ENCODE measurements at places on chromosomes 6 and 20.
A peak's percentile ranks its signal among the peaks of the same experiment; 100 is the strongest.

DNA sequence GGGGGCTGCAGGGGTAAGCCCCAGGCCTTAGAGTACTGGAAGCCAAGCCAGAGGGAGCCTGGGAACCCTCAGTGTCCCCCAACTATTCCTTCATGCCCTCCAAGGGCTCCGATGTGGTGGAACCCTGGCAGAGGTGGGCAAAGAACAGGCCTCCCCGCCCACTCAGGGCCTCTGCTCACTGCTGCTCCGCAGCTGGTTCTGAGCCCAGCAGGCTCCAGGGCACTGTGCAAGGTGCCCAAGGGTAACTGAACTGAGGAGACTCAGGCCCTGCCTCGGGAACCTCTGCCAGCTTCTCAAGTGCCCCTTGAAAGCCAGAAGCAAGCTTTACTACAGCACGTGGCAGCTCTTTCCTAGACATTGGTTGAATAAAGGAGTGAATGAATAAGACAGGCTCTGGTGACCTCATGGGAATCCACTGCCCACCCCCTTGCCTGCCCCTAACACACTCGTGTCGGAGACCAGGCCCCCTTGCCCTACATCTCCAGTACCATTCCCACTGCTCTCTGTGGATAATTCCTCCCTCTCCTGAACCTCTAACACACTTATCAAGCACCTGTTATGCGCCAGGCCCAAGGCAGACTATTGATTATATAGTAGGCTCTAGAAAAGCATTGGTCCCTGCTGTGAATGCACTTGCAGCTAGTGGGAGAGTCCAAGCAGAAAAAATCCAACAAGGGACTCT is 55.0 kb downstream of the TOX2 start:
- no peak for DNase-seq

GRCh38 chr6:63739094-63739687 is 103.6 kb downstream of the PHF3 start:
- DNase-seq: no peak

GRCh38 chr20:62964700-62965099 is 12.2 kb downstream of the SLC17A9 start:
- no peak for DNase-seq

DNA sequence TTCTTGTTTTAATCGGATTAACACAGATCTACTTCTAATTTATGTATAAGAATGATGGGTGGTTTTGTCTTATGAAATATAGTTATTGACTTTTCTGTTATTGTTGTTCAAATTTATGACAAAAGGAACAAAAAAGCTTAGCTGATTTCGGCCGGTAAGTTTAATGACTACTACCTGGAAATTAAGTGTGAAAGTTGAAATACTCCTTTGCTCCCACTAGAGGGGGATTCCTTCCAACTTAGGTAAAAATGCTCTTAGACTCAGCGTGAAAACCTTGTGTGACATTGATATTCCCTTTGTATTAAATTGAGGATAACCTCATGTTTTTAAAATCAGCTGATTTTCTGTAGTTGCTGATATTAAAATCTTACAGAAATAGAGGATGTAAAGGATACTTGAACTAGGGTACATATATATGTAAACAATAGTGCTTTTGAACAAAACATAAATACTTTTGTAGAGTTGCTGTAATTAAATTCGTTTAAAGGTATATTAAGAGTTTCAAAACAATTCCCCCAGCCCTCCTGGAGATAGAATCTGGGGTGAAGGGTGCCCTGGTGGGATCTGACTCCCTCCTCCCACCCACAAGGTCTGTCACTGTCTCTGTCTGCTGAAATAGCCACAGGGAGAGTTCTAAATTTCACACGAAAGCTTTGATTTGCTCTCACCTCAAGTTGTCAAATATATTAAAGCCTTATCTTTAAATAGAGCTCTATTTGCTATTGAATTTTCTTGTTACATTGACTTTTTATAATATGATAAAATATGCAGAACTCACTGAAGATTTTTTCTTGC is 257.5 kb downstream of the ARID1B start:
- no peak for DNase-seq

DNA sequence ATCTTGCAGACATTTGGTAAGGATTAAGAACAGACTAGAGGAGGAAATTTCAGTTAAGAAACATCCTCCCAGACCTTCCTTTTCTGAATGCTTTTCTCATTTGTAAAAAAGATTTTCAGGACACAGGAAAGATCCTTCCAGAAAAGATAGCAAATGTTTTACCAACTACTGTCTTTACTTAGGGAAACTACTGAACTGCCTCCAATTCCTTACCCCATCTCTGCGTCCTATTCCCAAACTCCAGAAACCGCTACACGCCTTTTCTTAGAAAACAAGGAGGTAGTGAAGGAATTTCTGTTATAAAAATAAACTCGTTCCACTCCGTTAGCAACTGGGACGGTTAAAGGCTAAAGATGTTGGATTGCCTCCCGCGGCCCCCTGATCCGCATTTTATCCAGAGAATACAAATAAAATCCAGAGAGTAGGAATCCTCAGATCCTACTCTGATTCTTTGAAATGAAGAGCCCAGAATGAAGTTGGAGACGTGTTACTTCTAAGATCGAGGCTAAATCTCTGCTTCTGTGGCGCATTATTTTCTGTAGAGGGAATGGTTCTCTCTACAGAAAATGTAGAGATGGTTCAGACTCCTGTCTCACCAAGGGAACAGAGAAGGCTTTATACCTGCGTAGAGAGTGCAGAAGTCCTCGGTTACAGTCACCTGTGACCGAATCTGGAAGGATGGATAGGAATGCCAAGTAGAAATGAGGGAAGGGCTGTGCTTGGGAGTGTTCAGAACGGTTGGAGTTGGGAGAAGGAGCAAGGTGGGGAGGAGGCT is 133.0 kb downstream of the GPX5 start:
- DNase-seq: no peak

DNA sequence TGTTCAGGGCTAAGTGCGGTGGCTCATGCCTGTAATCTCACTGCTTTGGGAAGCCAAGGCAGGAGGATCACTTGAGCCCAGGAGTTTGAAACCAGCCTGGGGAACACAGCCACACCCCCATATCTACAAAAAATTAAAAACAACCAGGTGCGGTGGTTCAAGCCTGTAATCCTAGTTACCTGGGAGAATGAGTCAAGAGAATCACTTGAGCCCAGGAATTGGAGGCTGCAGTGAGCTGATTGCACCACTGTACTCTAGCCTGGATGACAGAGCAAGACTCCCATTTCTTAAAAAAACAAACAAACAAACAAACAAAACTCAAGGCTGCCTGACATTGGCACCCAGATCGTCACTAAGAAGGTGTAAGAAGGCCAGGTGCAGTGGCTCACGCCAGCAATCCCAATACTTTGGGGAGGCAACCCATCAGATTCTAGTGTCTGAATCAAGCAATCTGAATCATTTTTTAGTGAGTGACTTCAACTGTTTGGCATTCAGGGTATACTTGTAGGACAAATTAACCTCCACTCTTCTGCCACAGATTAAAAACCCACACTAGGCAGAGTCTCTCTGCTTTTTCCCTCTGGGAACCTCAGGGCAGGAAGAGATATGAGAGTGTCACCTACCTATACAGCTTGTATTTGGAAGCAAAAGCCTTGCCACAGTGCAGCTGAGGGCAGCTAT is 6.1 kb downstream of the PLAGL2 start:
- DNase-seq: no peak

- no peak for DNase-seq
Measured at GRCh38 chr6:42007286-42008137, 42.8 kb upstream of the TAF8 start.

- no peak for DNase-seq
Measured at GRCh38 chr20:13205848-13206434, 15.1 kb upstream of the ISM1 start.

DNA sequence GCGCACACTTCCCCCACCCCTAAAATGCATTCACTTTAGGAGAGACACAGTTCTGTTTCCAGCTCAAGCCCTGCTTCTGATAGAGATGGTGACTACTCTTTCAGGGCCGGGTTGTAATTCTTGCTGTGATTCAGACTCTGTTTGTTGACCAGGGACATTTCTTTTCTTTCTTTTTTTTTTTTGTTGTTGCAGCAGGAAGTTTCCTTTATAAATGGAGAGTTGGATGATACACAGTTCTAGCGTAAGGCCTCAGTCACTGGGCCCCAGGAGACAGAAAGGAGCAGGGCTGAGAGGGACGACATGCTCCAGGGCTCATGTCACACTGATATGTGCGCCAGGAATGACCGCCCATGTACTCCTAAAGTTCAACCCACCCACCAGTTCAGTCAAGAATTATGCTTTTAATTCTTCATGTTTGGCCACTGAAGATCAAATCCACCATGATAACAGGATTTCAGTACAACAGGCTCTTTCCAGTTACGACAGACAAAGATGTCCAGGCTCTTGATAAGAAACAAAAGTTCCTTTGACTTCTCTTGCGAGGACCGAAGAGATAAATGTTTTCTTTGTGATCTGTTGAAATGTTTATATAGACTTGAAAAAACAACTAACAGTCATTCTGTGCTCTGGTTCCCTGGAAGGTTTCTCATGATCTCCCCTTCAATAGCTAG is 142.5 kb downstream of the CD164 start:
- no peak for DNase-seq

DNA sequence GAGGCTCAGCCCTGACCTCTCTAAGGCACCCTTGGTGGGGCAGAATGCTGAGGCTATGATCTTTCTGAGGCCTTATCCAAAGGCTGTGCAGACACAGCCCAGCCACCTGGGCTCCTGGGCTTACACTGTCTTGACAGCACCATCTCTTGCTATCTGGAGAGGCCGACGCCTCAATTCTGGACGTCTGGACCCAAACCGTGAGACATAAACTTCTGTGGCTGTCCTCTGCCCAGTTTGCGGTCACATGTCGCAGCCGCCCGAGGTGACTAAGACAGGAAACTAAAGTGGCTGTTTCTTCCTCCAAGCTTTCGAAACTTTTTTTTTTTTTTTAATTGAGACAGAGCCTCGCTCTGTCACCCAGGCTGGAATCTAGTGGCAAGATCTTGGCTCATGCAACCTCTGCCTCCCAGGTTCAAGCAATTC is 49.3 kb downstream of the PRR18 start:
- DNase-seq: no peak

DNA sequence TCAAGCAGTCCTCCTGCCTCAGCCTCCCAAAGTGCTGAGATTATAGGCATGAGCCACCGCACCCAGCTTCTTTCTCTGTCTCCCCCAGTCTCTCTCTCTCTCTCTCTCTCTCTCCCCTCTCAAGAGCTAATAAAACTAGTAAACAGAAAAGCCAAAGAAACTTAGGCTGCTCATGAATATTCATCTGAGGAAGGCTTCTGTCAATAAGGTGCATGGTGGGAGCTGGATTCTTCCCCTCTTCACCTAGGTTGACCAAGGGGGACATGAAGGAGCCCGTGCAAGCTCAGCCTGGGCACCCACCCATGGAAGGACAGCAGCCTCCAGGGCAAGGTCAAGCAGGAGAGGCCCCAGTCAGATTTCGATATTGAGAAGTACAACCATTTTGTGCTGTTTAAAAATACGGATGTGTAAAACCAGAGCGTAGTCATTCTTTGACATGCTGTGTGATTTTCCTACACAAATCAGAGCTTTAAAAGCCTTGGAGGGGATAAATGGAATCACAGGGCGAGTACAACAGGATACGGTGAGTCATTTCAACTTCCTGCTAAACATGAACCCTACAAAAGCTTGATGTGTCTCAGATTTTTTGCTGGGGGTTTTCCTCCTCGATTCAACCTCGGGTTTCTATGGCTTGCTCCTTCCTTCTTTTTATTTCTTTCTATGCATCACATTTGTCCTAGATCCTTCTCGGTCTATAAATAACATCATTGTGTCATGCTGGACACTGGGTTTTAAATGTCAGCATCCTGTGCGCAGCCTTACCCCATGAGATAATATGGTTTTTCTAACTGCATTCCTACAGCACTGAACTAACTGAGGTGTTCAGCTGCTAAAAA is 368.9 kb upstream of the JARID2 start:
- DNase-seq: no peak

- no peak for DNase-seq
Measured at GRCh38 chr6:44272999-44273566, 2.8 kb downstream of the TMEM151B start.

DNA sequence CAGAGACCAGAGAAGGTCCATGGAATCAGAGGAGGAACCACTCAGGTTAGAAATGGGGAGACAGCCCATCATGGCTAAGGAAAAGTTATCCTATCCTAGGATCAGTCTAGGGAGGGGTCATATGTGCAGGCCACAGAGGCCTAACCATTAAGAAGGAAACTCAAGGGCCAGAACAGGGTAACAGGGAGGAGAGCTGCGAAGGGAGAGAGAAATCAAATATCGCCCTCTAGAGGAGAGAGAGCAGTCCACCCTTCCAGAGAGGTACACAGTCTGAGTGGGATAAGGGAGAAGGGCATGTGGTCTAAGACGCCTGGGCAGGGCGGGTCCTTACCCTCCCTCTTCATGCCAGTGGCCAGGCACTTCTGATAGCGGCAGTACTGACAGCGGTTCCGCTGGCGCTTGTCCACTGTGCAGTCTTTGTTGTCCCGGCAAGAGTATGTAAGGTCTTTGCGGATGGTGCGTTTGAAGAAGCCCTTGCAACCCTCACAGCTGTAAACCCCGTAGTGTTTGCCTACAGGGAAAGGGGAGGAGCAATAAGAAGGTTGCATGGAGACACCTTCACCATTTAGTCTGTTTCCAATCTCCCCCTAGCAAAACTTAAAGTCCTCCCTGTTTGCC is 2.9 kb downstream of the RXRB start:
- peak; percentile 54 for DNase-seq
